Stimulated activated CD4-positive, alpha-beta T cell treated with anti-CD3 and anti-CD28 coated beads, TNF-alpha, amount 100 ng/mL, for 4 hours (primary cell): ENCODE measurements at places on chromosomes 2 and 18.

DNA sequence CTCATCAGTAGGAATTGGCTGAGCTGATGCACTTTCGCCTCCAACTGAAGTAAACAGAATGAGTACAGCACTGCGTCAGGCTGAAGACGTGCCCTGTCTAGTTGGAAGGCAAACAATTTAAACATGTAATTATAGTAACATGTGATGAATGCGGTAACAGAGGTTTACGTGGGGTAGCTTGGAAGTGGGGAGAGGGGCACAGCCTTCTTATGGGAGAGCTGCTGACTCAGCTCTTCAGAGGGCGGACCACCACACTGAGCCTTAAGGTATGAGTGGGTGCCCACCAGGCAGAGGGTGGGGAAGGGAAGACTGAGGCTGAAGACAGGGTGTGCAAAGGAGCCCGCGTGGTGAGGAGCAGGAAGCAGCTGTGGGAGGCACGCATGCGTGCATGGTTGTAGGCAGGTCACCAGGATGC, 6.2 kb upstream of the EHD3 start:
- no peak for DNase-seq

DNA sequence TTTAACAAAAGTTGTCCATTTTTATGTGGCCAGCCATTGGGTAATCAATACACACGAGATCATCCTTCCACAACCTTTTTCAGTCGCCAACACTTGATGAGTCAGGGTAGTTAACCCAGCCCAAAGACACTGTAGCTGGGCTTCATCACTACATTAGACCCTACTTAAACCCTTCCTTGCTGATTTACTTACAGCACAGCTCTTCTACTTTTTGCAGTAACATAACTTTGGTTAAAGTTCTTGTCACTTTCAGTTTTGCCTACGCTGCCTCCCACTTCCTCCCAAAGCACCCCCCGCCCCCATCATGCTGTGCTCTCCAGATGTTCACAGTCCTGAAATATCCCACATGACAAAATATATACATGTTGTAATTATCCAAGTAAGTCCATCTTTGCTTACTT, 103.6 kb downstream of the CDK15 start:
- DNase-seq, result no peak

DNA sequence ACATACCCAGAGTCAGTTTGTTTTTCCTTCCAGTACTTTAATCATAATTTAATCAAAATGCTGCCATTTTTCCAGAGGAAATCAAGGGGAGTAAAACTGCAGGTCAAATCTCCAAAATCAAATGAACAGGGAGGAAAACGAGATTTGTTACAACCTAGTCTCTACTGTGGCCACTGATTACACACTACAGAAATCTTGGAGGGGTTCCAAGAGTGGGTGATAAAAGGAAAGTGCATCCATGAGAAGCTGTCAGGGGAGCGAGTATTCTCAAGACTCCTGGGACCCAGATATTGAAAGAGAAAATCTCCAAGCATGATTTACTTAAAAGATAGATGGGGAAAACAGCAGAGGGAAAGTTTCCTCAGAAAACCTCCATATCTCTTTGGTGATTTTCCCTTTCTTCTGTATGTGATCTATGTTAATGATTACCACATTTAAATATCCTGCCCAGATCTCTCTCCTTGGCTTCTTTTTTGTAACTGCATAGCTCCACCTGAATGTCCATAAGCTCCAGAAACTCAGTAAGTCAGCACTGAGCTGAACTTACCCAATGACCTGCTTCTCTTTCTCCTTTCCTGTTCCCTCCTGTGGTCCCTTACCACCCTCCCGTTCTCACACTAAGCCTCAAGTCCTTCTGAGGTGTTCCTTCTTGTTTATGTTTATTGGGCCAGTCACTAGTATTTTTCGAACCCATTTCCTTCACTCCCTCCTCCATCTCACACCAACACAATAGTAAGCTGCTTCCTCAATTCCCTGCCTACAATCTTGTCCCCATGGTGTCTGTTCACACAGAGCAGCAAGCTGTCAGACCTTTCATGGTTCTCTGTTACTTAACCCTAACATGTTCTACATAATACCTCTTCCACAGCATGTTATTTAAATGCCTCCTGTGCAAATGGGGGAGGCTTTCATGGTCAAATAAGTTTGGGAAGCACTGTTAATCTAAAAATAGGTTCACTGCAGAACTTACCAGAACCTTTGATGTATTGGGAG, 73.9 kb upstream of the TWSG1 start:
- no peak for DNase-seq

GRCh38 chr2:134217924-134218323, 35.9 kb upstream of the MGAT5 start:
- no peak for DNase-seq

DNA sequence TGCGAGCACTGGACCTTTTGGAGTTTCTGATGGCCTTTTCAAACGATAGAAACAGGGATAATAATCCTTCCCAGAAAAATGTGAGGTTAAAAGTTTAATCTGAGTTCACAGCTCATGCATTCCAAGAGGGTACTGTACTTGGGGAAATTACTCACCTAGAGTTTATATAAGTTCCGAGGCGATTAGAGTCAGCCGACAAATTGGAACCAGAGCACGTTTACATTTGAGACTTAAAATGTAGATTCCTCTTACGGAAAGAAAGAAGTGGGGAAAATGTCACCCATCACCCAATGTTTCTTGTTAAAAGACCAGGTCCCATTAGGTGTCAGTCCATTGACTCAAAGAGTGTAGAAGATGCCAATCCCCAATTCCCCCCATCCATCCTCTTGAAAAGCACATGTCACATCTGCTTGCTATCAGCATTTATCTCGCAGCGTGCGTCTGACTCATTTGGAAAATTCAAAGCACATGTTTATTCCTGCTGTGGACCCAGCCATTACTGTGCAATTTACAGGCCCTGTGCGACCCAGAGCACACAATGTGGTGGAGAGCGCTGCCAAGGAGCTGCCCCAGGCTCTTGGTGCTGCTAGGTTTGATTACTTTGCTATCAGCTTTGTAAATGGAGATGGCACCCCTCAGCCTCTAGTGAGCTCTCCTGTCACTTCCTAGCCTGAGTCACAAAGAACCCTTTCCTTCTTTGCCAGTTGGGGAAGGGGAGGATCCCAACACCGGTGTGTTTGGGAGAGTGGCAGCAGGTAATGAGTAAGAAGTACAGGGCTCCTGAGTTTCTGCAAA, 104.8 kb downstream of the COLEC12 start:
- DNase-seq, result no peak

DNA sequence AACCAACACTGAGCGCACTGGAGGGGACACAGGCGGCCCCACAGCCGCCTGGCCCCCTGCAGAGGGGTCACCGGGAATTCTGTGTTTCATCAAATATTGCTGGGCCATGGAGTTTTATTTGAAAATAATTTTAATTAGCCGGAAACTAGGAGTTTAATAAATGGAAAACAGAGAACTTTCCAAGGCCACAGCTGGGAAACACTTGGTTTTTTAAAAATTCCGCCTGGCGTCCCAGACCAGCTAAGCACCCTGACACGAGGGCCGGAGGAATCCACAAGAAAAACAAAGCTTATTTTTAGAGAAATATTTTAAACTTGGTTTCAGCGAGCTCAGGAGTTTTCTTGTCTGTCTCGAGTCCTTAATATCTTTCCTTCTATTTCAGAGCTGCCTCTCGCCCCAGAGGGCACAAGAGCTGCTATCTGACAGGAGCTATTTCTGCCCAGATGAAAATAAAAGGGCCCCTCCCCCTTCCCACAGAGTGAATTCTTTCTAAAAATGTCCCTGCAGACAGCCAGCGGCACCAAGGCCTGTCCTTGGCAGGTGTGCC, 8.2 kb downstream of the ZFP36L2 start:
- DNase-seq, result no peak

DNA sequence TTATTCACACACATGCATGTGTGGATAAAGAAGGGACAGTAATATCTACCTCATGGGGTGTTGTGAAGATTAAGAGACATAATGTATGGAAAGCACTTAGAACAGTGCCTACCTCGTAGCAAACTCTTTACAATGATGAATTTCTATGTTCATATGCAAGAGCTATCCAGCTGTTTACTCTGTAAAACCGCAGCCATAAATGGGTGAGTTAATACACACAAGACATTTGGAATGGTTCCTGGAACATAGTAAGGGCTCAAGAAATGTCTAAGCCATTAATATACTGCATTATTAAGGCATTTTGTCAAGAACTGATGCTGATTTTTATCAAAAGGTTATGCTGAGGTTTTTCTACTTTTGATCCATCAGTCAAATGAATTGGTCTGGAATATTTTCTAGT, 1076.2 kb downstream of the TSN start:
- DNase-seq, result no peak

DNA sequence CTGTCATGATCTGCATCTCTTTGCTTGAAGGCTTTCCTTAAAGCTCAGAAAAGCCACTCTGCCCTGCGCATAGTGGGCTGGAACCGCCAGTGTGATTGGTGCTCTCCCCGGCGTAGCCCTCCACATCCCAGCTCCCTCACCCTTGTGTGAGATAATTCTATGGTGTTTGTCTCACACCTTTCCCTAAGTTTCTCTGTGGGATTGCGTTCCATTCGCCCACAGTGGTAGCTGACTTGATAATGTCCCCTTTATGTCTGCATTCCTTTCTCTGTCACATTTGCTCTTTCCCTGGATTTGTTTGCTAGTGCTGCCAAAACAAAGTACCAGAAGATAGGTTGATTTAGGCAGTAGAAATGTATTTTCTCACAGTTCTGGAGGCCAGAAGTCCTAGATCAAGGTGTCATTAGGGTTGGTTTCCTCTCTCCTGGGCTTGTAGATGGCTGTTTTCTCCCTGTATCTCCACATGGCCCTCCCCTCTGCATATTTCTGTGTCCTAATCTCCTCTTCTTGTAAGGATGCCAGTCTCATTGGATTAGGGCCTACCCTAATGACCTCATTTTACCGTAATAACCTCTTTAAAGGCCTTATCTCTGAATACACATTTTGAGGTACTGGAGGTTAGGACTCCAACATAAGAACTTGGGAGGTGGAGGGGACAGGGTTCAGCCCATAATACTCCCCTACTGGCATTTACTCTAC, 7.4 kb upstream of the TMEM87B start:
- DNase-seq, result no peak

DNA sequence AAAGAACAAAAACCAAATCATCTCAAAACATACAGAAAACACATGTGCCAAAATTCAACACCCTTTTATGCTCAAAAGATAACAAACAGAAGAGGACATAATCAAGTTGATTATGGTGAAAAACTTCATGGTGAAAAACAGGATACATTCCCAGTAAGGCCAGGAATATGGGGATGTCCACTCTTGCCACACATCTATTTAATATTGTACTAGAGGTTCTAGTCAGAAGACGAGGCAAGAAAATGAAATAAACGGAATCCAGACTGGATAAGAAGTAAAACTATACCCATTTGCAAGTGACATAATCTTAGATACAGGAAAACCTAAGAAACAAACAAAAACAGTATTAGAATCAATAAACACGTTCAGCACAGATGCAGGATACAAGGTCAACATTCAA, 40.8 kb downstream of the MAP3K2 start:
- no peak for DNase-seq

DNA sequence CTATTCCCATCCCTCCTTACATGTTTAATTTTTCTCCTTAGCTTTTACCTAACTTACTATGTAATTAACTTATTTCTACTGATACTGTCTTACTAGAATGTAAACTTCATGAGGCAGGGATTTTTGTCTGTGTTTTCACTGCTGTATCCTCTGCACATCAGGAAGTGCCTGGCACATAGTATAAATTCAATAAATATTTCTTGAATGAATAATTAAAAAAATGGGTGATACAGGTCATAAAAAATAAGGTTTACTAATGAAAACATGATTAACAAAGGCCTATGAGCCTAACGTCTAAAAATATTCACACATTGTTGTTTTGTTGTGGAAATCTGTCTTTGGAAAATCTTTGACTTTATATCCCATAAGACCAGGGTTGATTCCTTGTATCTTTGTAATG, 4.5 kb downstream of the RBKS start:
- no peak for DNase-seq
